ENCODE measurements at places on chromosomes 2 and 18.

DNA sequence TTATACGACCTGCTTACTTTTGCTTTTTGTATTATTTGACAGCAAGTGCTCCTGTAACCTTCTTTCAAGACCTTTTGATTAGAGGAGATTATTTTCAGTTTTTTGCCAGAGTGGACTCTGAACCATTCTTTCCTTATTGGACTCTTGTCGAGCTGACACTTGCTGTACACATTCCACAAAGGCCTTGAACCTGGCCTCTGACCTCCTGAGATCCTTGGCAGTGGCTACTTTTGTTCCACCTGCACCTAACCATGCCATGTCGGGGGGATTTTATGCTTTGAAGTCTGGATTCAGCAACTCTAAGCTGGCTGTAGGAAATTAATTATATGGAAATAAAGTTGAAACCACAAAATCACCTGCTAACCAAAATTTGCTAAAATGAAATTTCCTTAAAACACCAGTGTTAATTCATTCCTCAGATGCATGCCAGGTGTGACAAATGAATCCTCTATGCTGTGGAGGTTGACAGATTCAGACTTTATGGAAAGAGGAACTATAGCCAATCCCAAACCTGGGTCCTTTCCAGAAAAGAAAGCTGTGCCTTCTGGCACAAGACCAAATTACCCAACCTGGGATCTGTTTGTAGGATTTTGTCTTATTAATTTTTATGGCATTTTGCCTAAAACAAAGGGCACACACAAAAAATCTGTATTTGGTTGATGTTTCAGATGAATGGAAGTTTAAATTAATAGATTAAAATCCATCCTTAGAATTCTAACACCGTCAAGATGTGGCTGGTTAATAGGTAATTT, 110.4 kb downstream of the CDC42EP3 start:
- no peak for DNase-seq

GRCh38 chr18:45197526-45197970, 417.7 kb upstream of the SLC14A2 start:
- DNase-seq: peak; percentile 67

DNA sequence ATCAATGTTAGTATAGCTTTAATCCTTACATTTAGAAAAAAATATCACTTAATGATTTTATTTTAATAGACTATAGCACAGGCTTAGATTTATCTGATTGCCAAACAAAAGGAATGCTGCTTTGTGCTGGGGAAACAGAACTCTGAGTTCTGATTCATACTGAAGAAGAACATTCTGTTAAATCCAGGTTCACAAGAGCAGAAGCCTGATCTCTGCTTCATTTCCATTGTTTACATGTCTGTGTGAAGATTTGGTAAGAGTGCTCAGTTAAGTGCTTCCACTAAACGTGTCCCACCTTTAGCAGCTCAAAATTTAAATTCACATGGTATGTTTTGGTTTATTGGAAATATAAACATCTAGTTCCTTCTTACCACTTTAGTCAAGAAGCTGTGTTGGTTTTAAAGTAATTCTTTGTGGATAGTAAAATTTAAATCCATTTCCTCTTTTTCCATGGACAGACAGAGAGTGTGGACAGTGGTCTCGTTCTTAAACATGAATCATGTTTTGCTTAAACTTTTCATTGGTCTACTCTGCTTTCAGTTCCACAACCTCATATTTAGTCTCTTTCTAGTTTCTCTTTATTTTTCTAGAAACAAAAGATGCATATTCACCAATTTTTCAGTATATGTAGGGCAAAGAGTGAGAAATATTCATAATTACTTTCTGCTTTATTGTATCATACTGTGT, 59.1 kb downstream of the NYAP2 start:
- DNase-seq: no peak

- no peak for DNase-seq
These were observed 96.9 kb upstream of the NEDD4L start for GRCh38 chr18:57947117-57947516.

GRCh38 chr2:3172265-3172935, 205.2 kb downstream of the EIPR1 start:
- DNase-seq: no peak

DNA sequence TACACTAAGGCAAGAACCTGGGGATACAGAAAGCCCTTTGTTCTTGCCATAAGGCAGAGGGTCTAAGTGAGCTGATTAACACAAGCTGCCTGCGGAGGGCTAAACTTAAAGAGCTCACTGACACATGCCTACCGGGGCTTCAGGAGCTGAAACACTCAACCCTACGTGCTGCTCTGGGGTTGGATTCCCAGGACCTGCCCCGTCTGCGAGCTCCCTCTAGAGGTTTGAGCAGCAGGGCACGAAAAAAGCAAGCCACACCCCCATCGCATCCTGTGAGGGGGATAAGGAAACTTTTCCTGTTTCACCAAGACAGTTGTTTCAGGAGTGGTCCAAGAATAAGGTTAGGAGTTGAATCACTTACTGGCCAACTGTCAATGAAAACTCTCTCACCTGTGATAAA, 562.1 kb downstream of the TMX3 start:
- DNase-seq: no peak

DNA sequence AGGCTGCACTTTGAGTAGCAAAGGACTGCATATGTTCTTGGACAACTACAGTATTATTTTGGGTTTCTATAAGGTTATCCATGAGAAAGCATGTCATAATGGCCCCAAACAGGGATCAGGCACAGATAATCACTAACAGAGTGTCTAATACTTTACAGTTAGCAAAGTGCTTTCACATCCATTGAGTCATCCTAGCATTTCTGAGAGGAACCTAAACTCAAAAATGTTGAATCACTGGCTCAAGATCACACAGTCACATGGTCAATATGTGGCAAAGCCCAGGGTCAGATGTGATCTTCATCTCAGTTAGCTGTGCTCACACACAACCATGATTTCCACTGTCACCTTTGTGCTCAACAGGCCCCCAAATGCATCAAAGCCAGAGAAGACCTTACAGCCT, 156.1 kb upstream of the VRK2 start:
- no peak for DNase-seq

DNA sequence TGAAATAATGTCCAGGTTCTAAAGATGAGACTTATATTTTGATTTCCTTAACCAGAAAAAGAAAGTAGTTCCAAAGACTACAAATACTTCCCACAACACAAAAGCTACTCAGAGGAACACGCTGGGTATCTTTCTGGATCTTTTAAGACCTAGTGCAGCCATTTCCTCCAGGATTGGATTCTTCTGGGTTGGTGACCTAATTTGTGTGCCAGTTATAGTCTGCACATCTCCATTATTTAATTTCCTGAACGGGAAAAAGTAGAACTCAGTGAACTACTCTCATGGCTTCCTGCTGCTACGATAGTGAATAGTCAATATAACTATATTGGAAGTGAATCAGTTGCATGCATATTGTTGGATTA, 1.5 kb downstream of the TMEM87B start:
- DNase-seq: no peak

- no peak for DNase-seq
These were observed 36.1 kb downstream of the MROH2A start for GRCh38 chr2:233814056-233814835.

GRCh38 chr2:240427729-240428128, 7.7 kb upstream of the GPC1 start:
- no peak for DNase-seq

DNA sequence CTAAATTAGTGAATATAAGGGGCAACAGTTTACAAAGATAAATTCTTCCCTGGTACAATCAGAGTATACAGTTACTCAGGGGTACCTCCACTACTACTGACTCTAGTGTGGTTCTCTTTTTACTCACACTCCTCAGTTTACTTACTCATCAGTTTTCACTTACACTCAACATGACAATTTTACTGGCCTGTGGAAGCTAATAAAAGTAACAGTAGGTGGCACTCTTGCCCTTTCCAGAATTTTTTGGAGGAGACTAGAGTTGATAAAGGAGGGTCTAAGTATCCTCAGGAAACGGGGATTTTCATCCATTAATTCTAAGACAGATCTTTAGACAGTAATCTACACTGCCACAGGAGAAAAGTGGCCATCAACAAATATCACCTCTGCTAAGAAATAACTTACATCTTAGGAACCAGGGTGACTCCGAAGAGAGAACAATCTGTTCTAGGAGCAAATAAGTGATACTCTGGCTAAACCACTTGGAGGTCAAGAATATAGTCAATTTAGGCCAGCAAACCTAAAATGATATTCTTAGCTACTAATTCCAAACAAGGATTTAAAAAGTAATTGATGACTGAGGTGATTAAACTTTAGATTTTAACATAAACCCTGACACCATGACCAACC, 61.3 kb downstream of the ATL2 start:
- no peak for DNase-seq

DNA sequence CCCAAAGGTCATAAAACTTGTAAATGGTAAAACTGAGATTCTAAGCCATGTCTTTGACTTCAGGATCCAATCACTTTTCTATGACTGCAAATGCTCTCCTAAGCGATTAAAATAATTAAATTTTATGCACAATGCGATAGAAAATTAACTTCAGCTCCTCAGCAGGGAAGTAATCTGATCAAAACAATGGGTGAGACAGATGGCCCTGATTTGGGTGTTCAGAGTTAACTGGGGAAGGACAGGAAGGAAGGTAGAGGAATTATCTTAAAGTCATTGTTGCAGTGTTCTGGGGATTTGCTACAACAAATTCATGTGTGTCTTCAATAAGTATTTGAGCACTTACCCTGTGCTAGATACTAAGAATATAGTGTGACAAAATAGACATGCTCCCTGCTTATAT, 446.0 kb upstream of the MEX3C start:
- DNase-seq: no peak

- DNase-seq: no peak
These were observed 12.6 kb upstream of the CELF4 start for GRCh38 chr18:37578182-37578678.

DNA sequence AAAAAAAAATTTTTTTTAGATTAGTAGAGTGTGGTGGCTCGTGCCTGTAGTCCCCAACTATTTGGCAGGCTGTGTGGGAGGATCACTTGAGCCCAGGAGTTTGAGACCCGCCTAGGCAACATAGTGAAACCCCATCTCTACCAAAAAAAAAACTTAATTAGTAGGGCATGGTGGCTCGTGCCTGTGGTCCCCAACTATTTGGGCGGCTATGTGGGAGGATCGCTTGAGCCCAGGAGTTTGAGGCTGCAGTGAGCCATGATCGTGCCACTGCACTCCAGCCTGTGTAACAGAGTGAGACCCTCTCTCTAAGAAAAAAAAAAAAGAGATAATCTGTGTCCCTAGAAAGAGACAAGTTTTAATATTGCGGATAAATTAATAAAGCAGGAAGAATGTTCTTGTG, 8.8 kb downstream of the GPR55 start:
- no peak for DNase-seq

DNA sequence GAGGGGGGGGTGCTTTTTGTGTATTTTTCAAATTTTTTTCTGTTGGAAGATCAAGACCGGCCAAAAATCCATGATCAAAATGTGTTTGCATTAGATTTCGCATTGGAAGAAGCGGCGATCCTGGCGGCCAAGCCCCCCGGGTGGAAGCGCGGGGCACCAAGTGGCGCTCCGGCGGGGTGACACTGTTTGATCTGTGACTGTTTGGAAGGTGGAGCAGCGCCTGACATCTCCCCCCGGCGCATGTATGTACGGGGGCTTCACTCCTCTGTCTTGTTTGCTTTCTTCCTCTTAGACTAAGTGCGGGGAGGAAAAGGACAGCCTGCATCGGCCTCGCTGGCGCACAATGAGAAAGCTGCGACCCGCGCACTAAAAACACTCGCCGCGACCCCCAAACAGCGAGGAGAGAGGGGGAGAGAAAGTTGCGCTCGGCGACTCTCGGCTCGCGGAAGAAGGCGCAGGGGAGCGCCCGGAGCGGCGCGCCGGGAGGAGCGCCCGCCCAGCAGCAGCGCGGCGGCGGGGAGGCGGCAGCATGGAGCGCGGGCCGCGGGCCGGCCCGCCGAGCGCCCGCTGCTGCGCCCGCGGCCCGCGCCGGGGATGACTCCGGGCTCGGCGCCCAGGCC, 515 bp downstream of the TSHZ1 start:
- no peak for DNase-seq

GRCh38 chr2:180709392-180710145, 270.8 kb upstream of the UBE2E3 start:
- DNase-seq: no peak

- peak; percentile 26 for DNase-seq
These were observed 132.6 kb downstream of the VWC2L start for GRCh38 chr2:214543386-214543955.

DNA sequence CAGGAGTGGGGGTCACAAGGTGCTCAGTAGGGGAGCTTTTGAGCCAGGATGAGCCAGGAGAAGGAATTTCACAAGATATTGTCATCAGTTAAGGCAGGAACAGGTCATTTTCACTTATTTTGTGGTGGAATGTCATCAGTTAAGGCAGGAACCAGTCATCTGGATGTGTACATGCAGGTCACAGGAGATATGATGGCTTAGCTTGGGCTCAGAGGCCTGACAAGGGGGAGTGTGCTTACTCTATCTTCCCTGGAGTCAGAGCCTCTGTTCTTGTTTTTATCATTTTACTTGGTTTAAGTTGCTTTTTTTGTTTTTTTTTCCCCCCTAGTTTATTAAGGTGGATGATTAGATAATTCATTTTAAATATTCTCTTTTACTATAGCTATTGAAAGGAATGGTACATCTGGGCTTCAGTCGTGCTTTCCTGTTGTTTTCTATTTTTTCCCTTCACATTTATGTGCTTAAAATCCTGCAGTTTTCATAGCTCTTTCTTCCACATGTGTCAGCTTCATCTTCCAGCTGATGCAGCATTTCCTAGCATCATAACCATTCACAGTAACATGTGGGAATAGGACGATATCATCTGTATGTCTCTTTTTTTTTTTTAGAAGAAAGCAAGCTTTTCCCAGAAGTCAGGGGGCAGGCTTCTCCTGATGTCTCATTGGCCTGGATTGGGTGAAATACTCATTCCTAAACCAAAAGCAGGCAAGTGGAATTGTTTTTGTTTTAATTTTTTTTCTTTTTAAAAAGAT, 15.4 kb downstream of the ZNF396 start:
- DNase-seq: no peak

- no peak for DNase-seq
These were observed 228.2 kb downstream of the DOK6 start for GRCh38 chr18:69628774-69629359.

DNA sequence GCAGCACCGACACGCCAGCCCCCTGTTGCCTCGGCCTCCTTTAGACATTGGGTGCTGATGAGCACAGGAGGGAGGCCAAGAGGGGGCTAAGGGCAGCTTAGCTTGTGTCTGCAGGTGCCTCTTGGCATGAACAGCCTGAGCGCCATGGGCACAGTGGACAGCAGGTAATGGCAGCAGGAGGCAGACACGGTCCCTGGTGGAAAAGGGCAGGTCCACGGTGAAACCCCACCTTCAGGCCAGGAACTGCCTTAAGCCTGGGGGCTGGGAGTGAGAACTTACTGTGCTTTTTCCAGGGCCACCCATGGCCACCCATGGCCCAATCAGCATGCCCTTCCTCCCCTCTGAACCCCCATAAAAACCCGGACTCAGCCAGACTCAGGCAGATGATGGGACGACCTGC, 633.4 kb upstream of the TMEFF2 start:
- no peak for DNase-seq

GRCh38 chr2:200693836-200694470, 108.1 kb downstream of the AOX1 start:
- DNase-seq: no peak

GRCh38 chr2:105371810-105372209, 27.0 kb downstream of the FHL2 start:
- no peak for DNase-seq

GRCh38 chr2:196968516-196968915, 42.0 kb upstream of the PGAP1 start:
- no peak for DNase-seq

Data from non-pigmented ciliary epithelial cell (primary cell).